ENCODE measurements at places on chromosomes 7 and 10.
A peak's percentile ranks its signal among the peaks of the same experiment; 100 is the strongest.

- DNase-seq: no peak
Measured at GRCh38 chr10:111117528-111118277, 40.9 kb downstream of the ADRA2A start.

GRCh38 chr10:2494399-2494798 is 572.9 kb upstream of the PFKP start:
- DNase-seq: no peak

DNA sequence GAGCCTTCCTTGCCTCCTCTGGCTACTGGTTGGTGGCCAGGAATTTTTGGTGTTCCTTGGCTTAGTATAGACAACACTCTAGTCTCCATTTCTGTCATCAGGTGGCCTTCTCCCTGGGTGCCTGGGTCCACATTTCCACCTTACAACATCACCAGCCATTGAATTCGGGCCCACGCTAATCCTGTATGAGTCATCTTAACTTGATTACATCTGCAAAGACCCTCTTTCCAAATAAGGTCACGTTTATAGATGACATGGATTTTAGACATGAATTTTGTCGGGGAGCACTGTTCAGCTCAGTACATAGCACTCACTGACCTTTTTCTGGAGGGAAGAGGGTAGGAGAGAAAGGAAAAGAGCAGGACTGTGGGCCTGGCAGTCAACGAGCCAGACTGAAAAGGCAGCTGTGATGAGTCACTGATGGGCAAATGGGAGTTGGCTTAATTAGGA is 39.4 kb downstream of the MMRN2 start:
- DNase-seq: no peak

DNA sequence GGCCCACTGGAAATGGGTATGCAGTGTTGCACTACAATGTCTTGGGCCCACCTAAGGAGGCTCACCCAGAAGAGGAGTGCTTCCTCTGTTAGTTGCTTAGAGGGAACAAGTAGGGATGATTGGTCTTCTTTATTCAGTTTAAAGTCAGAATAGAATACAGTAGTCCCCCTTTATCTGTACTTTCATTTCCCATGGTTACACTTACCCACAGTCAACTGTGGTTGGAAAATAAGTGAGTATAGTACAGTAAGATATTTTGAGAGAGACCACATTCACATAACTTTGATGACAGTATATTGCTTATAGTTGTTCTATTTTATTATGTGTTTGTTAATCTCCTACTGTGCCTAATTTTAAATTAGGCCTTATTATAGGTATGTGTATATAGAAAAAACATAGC is 151.4 kb downstream of the COL28A1 start:
- DNase-seq: no peak

DNA sequence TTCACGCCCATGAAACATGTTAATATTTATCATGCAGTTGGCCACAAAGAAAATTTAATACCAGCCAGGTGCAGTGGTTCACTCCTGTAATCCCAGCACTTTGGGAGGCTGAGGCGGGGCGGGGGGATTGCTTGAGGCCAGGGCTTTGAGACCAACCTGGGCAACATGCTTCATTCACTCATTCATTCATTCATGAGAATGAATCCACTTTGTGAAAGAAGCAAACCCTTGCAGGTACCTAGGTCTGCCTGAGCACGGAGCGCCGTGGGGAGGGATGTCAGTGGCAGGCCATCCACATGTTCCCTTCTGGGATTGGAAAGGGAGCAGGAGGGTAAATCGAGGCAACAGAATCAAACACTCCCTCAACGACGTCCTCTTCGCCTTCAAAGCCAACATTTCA is 4.7 kb downstream of the ANXA11 start:
- DNase-seq: no peak

DNA sequence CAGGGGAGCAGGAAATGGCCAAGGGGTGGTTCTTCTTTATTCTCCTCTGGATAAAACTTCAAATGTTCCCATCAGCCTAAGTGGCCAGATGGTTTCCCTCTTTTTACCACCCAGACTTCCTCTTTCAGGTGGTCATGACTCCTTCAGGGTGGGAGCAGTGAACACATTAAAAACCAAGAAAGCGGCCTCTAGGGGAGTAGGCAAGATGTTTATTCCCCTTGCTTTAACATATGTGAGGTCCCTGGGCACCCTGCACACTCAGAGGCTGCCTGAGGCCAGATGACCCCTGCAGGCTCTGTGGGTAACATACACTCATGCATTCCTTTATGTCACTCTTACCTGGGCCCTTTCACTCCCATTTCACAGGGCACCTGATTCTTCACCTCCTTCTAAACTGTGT is 357.4 kb downstream of the ABCA13 start:
- peak; percentile 3 for DNase-seq

DNA sequence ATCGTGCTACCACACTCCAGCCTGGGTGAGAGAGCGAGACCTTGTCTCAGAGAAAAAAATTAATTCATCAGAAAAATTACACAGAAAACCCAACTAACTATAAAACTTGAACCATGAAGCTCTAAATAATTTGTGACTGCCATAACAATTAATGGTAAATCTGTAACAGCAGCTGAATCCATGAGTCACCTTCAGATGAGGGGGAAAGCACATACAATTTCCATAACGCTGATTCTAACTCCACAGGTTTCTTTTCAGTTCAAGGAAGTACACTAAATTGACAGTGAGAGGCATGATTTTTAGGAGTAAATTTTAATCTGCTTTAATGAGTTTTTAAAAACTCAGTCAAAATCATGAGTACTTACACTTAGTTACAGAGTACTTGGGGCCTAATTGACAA is 120.1 kb upstream of the NOBOX start:
- DNase-seq: no peak

DNA sequence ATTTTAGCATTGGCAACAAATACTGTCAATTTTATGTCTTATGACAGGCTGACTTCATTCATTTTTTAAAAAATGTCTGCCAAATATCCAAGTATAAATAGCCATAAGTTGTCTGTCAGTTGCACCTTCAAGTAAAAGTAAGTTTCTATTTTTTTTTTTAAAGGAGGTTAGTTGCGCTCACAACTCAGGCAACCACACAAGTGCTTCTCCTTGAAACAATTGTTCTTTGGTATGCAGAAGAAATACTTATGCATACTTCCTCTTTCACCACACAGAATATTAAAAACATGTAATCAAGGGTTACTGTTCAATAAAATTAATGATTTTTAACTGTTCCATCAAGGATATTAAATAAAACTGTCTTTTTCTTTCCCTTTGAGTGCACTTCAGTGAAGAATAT is 97.9 kb downstream of the RTKN2 start:
- no peak for DNase-seq

GRCh38 chr7:83777406-83778072 is 128.6 kb upstream of the SEMA3E start:
- DNase-seq: no peak

DNA sequence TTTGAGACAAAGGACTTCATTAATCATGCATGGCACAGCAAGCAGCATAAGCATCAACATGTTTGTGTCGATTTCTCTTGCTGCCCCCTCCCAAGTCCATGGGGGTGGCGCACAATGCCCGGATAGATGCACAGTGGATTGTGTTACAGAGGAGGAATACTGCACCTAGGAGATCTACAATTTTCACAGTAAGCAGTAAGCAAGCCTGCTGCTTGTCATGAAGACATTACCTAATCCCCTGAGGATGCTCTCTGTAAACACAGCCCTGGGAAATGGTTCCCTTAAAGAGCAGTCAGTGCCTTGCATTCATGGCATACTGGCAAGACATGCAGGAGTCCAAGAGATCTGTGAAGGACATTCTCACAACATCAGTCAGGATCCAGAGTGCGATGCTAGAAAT is 137.7 kb downstream of the ETV1 start:
- no peak for DNase-seq

GRCh38 chr10:67771200-67771599 is 66.8 kb downstream of the DNAJC12 start:
- peak; percentile 40 for DNase-seq

- no peak for DNase-seq
Measured at GRCh38 chr7:133611955-133612354, 359.1 kb downstream of the EXOC4 start.

- no peak for DNase-seq
Measured at GRCh38 chr10:59968705-59969104, 62.3 kb upstream of the CCDC6 start.

DNA sequence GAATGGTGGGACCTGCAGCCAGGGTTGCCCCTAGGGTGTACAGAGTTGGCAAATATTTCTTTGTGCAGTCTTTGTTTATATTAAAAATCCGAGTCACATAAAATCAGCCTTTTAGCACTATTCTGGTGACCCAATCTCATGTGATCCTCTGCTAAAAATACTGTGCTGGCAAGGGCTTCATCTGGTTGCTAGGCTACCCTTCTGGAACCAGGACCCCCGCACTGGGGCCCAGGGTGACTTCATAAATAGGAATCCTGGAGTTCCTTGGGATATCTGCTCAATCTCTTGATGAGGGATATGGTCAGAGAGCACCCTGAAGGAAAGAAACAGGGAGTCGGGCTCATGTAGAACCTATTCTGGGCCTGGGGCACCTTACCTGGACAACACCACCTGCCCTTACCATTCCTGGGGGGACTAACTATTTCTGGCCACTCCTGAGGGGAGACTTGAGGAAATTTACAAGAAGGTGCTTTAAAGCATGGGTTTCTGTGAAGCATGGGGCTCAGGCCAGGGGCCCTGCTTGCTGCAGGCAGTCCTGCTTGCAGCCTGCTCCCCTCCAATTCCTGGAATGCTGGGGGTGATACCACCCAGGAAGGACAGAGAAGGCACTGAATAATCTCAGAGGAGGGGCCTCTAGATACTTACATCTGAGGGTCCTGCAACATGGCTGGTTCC is 44.7 kb downstream of the SH2D4B start:
- DNase-seq: no peak

- DNase-seq: no peak
Measured at GRCh38 chr7:73966062-73966940, 61.7 kb upstream of the ELN start.

- no peak for DNase-seq
Measured at GRCh38 chr7:143499743-143500348, 22.2 kb downstream of the TAS2R41 start.

- no peak for DNase-seq
Measured at GRCh38 chr10:85767891-85768290, 598.7 kb downstream of the GRID1 start.

- no peak for DNase-seq
Measured at GRCh38 chr10:117363028-117363427, 12.2 kb downstream of the PDZD8 start.

- peak; percentile 86 for DNase-seq
Measured at GRCh38 chr10:33151344-33151864, 183.1 kb downstream of the NRP1 start.

DNA sequence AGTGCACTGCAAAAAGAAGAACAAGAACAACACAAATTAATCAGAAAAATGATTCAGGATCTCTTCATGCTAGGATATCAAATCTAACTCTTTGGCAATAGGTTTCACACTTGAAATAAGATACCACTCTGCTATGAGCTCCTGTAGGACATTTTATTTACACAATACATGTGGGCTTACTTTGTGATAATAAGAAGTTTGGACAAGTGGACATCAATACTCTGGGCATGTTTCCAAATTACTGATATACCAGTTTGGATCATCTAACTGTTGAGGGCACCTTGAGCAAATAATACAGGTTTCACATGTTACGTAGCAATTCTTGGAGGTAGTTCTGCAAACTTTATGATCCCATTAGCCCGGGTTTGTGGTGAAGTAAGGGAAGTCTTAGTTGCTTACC is 59.8 kb downstream of the CPVL start:
- no peak for DNase-seq

GRCh38 chr10:44969854-44970253 is 8.8 kb downstream of the DEPP1 start:
- no peak for DNase-seq

DNA sequence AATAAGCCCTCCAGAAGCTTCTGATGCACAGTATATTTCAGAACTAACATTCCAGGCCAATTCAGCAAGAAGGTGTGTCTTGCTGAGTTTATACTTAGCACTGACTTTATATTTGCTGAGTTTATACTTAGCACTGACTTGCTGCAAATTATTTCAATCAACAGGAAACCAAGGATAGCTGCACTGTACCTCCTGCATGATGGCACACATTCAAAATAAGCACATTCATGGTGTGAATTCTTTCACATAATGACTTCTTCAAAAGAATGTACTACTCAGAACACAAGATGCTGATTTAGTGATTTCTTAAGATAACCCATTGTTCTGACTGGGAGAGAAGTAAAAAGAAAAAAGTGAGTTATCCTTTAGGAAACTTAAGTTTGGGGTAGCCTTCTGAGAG is 52.0 kb downstream of the JAZF1 start:
- no peak for DNase-seq

GRCh38 chr7:23021596-23021995 is 7.7 kb upstream of the HYCC1 start:
- no peak for DNase-seq

- DNase-seq: peak; percentile 89
Measured at GRCh38 chr10:96271016-96271815, at the start of gene BLNK. Gene BLNK, minus strand, starts transcription at chr10:96271569. Its CDS starts 171 bp downstream, at chr10:96271398.

DNA sequence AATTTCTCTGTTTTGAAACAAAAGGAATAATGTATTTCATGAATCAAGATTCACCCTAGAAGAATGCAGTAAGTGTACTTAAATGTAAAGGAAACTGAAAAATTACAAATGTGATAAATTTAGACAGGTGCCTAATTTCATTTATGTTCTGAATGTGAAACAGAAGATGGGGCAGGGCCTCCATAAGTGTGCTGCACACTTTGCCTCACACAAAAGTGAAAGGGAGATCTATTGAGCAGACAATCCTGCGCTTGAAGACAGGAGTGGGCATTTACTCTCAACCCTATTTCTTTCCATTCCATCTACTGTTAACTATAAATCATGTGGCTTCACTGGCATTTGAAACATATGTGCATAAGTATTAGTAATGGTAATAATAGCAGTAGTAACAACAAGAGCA is 36.2 kb downstream of the GNG11 start:
- DNase-seq: no peak

DNA sequence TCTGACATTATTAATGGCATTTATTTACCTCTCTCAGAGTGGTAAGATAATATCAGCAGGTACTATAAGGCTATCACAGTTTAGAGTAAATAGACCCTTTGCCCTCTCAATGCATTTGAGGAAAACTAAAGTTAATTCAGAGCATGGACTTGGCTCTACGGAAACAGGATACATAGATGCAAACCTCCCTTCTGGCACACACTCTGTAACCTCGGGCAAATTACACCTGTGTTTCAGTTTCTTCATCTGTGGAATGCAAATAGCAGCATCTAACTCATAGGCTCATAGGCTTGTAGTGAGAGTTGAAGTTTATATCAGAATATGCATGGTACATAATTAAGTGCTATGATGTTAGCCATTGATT is 5.6 kb downstream of the RAPGEF5 start:
- peak; percentile 76 for DNase-seq

DNA sequence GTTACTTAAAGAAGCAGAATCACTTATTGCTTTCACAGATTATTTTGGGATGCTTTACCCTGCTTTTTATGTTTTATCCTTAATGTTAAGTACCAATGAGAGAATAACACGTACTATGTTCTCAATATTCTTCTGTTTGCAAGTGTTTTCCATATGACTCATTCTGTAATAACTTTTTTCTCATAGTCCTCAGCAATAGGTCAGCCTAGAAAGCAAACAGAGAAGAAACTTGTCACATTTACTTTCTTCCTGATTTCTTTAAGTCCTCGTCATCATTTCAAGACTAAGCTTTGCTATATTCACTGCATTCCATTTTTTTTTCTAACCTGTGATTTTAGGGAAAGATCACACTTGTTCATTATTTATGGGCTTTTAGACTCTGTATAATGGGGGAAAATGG is 6.8 kb upstream of the AGR2 start:
- DNase-seq: no peak

GRCh38 chr7:22043367-22043766 is 97.7 kb upstream of the CDCA7L start:
- DNase-seq: no peak

Data from OCI-LY7 (cell line).